Stimulated activated CD4-positive, alpha-beta T cell treated with anti-CD3 and anti-CD28 coated beads, Interleukin-12 subunit alpha, Interleukin-12 subunit beta, amount 100 ng/mL, for 24 hours (primary cell): ENCODE measurements at places on chromosomes 1 and 21.

GRCh38 chr1:46616277-46617107 is at the start of gene MOB3C:
MOB3C (minus strand) TSS chr1:46616811; CDS start chr1:46613321, 3,490 bp downstream.
- DNase-seq, result peak; percentile 22

DNA sequence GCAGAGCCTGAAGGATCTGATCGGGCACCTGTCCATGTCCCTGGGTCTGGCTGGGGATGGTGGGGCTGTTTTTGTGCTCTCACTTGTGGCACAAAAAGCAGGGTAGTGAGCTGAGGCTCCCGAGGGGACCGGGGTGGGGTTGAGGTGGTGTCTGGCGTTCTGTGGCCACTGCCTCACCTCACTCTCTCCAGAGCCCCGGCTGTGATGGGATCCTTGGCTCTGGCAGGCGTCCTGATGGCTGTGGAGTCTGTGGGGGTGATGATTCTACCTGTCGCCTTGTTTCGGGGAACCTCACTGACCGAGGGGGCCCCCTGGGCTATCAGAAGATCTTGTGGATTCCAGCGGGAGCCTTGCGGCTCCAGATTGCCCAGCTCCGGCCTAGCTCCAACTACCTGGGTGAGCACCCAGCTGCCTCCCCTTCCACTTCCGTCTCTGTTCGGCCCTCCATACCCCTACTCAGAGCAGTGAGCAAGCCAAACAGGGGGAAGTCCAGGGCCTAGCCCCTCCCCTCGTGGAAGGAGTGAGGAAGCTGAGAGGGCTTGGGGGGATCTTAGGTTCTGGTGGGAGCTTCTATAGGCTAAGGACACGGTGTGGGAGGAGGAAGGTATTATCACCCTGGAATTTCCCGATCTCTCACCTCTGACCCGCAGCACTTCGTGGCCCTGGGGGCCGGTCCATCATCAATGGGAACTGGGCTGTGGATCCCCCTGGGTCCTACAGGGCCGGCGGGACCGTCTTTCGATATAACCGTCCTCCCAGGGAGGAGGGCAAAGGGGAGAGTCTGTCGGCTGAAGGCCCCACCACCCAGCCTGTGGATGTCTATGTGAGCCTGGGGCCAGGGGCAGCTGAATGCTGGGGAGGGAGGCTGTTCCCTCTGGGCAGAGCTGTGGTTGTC is 7.0 kb downstream of the ADAMTSL4 start:
- no peak for DNase-seq

DNA sequence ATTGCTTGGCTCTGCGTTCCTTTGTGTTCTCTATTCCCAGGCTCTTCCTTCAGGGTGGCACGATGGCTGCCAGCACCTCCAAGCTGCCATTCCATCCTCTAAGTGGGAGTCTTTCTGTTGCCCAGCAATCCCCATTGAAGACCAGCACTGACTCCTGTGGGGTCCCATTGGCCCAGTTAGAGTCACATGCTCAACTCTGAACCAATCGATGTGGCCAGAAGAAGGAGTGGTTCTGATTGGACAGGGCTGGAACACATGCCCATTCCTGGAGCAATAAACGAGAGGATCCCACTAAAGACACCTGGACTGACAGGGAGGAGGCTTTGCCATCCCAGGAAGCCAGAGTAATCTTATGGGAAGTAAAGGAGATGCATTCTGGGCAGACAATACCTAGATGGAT is 97.2 kb upstream of the IGSF21 start:
- no peak for DNase-seq

DNA sequence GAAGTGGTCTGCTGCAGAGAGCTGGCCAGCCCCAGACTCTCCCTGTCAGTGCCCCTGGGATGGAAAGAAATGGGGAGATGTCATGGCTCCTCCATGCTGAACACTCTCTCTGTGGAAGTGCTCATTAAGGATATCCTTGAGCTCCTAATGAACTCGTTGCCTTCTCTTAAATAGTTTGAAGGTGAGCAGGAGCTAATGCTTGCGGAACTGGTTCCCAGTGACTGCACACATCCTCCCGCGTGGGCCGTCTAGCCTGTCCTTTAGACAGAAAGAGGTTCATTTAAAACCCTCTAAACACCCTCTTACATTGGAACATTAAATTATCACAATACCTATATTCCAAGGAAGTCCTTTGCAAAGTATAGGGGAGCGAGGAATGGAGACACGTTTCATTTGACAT is 5.9 kb upstream of the WDR64 start:
- no peak for DNase-seq

DNA sequence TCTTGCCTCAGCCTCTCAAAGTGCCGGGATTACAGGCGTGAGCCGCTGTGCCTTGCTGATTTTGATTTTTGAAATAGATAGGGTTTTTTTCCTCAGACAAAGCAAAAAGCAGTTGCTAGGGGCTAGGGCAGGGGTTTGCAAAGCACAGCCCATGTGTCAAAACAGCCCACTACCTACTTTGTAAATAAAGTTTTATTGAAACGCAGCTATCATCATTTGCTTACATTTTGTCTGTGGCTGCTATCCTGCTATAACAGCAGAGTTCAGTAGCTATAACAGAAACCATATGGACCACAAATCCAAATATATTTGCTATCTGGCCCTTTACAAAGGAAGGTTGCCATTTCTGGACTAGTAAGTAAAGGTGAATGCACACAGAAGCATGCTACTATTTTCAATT is 44.8 kb downstream of the NUF2 start:
- no peak for DNase-seq

- no peak for DNase-seq
These were observed 6.5 kb downstream of the C1orf35 start for GRCh38 chr1:228096416-228097332.

GRCh38 chr1:160739098-160739511 is at the start of gene SLAMF7:
SLAMF7 (plus strand) TSS chr1:160739247; CDS start chr1:160739302, 55 bp downstream.
- DNase-seq, result no peak

DNA sequence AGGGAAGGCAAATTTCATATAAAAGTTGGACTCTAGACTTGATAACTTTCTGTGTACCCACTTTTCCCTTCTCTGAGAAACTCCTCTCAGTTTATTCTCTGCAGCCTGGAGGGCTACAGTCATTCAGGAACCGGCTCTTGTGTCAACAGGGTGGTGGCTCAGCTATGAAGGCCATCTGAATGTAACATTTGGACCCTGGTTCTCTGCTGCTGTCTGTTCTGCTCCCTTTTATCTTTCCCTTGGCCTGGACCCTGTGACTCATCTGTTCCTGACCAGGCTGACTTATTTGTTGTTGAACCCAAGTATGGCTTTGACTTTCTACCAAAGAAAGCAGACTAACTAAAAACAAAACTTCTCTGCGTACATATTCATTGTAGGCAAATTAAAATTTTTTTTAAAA is 75.4 kb downstream of the CENPF start:
- DNase-seq, result no peak

DNA sequence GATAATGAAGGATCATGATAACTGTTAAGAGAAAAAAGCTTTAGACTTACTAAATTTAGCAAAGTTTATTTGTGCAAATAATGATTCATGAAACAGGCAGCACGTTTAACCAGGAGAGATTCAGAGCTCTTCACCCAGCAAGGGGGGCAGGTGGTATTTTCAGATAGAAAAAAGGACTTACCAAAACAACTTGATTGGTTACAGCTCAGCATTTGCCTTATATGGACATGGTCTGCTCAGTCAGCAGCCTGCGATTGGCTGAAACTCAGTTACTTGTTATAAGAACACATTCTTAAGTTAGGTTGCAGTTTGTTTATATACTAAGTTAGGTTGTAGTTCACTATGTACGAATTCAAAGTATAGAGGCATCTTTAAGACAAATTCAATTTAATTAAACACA is 165.6 kb downstream of the DUSP10 start:
- no peak for DNase-seq

DNA sequence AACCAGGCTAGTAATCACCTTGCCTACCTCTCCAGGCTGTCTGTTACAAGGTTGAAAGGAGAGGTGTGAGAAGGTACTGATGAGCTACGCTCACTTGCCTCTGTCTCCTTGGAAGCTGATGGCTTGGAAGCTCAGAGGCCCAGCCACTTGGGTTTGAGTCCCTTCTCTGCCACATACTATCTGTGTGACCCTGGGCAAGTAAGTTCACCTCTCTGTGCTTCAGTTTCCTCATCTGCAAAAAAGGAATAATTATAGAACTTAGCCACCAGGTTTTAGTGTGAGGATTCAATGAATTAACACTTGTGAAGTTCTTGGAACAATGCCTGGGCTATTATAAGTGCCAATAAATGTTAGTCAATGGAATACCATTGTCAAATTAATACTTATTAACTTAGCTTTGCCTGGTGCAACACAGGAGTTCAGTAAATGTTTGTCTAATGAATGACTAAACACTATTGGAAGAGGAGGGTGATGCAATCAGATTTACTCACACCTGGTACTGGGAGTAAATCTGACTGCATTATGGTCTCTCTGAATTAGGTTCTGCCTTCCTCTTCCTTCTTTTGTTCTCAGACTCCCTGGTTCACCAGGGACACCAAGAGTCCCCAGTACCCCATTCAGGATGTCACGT is 55.5 kb downstream of the TRABD2B start:
- no peak for DNase-seq
